Stimulated activated CD4-positive, alpha-beta T cell treated with anti-CD3 and anti-CD28 coated beads, TNF-alpha, amount 100 ng/mL, for 48 hours (primary cell): ENCODE measurements at places on chromosomes 16 and 17.

DNA sequence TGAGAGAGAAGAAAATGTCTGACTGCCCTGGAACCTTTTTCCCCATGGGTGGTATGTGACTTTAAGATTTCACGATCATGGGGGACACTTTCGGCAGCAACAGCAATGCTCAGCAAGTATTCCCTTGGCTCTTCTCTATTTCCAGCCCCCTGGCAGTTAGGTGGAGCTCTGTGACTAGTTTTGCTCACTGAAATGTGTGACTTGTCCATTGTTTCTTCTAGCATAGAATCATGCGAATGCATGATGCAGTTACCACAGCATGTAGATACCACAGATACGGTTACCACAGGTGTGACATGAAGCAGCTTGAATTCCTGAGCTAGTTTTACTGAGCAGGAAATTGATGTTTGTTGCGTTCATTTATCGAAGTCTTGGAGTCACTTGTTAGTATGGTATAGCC is 1034.5 kb upstream of the EEF2KMT start:
- DNase-seq = no peak

GRCh38 chr17:15341385-15341849 is at the start of gene TEKT3:
TEKT3 (minus strand) TSS chr17:15341597; CDS start chr17:15331585, 10,012 bp downstream.
- no peak for DNase-seq

- DNase-seq = no peak
Measured at GRCh38 chr16:31875112-31875803, 1.7 kb downstream of the ZNF267 start.

- DNase-seq = no peak
Measured at GRCh38 chr16:87834005-87834667, 35.2 kb downstream of the SLC7A5 start.

DNA sequence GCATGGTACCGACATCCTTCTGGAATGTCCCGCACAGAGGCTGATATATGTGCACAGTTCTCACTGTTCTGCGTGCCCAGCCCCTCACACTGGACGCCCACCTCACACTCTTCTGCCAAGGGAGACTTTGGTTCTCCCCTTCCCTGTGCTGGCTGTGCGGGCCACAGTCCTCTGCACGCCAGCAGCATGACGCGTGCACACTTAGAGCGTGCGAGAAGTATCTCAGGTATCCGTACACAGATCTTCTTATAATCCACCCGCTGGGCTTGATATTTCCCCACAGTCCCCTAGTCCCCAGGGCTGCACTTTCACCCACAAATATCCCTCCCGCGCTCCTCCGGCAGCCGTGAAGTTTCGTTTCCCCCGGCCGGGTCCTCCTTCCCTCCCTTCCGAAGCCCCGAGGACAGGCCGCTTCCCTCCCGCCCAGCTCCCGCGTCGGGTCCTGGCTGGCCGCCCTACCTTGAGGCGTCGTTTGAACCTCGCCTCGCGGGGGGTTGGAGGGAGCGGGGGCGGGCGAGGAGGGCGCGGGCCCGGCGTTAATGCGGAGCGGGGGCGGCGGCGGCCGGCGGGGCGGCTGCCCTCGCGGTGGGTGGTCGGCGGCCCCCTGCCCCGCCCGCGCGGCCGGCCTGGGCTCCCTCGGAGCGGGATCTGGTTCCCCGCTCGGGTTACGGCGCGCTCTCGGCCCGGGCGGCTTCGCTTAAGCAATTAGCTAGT is 5.0 kb upstream of the FOXF1 start:
- DNase-seq = no peak

DNA sequence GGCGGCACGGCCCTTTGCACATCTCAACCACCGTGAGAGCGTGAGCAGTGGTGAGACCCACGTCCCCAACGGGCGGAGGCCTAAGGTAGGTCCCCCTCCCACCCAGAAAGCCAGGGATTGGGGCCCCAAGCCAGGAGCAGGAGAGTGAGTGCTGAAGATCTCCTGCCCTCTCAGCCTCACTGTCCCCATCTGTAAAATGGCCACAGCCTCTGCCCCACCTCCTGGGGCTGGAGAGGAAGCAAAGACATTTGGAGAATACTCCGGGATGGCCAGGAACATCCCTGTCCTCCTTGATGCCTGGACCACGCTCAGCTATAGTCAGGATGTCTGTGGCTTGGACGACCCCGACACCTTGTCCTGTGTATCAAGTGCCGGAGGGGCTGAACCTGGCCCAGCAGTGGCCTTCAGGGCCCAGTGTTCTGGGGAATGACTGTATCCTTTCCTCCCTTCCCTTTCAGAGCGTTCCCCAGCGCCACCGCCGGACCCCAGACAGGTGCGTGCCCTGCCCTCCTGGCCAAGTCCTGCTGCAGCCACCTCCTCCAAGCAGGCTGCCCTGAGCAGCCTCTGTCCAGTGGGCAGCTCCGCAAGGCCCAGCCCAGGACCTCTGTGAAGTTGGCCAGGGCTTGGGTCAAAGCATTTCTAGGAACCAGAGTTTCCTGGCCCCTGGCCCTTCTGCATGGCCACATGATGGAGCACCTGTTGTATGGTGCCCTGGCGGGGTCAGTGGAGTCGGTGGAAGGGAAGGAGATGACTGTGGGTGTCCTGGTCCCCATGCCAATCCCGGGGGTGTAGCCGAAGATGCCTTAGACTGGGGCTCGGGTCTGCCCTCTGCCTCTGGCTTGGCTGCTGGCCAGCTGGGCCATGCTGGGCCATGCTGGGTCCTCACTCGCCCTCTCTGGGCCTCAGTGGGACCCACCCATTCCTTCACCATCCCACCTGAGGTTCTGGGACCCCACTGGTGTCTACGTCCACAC is 38.4 kb downstream of the ADCY7 start:
- no peak for DNase-seq

- DNase-seq = no peak
Measured at GRCh38 chr16:72749091-72749490, 298.8 kb downstream of the ZFHX3 start.

DNA sequence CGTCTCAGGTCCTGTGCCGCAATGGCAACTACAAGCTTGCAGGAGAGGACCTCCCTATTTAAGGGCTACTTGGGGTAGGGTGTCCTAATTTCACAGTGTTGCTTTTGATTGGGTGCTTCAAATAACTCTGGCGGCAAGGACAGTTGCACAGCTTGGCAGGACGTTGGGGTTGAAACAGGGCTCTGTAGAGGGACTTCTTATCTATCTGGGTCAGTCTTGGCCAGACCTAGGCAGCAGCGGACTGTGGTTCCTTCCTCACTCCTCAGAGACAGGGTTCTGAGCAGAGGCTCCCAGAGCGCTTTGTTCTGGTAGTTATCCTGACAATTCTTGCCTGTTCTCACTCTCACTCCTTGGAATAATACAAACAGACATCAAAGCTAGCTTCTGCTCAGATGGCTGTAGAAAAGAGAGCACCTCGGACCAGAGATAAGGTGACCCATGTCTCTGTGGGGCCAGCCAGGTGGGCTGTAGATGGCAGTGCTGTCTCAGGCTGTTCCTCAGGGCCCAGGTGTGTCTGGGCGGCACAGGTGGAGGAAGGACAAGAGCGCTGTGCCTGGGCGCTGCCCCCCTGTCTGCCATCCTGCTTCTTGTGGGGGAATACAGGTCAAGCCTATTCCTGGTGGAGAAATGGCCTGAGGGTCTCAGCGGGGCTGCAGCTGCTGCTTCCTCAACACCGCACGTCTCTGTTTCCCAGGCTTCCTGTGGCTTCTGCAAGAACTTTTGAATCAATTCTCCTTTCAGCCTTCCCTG is 61.0 kb downstream of the PLD6 start:
- no peak for DNase-seq
